Thymus (tissue), 14 donors: ENCODE measurements at places on chromosomes 12 and 14.
A peak's percentile ranks its signal among the peaks of the same experiment; 100 is the strongest.

- DNase-seq, result no peak
Observed at GRCh38 chr12:128823216-128823915, 392 bp downstream of the SLC15A4 start.

DNA sequence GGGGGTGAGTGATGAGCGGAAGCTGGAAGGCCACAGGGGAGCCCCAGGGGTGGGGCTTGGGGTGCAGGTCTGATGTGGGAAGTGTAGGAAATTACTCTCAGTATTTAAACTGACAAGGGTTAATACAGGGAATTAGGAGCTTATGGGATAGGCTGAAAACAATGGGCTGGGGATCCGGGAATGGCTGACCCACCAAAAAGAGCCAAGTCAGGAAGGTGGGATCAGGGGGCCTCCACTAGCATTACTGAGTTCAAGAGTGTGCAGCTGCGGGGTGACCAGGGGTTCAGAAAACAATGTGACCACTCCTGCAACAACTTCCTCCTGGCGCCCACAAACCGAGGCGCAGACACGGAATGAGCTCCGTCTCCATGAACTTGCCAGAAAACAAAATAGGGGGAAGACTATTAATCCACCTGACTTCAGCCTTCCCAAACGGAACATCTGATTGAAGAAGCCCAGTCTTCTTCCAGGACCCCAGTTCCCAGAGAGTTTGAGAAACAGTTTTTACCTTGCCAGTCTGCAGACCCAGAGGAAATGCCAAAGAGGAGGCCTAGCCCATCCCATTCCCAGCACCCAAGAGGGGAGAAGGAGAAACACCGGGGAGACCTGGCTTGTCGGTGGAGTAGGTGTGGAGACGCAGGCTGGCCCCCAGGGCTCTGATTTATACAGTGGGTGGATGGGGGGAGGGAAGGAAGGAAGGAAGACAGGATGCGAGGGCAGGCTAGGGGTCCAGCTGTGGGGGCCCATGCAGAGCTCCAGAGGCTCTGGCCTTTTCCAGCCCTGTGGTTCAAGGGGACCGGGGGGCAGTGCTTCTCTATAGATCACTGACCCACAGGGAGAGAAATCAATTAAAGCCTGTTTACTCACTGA is 16.5 kb upstream of the YY1 start:
- no peak for DNase-seq

DNA sequence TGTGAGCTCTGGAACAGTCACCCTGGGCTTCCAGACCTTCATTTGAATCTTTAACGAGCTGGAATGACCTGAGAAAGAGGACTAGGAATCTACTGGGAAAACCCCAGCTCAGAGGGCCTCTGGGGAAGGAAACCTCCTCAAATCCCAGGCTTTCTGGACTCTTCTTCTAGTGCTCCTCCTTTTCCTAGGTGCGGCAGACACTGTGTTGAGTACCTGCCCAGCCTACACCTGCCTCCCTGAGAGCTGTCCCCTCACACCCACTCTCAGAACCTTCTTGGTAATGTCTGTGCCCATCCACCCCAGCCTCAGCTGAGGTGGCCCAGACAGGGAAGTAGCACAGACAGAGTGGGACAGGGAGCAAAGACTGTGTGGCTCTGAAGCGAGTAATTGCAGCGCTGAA is 47.9 kb upstream of the TMEM263 start:
- no peak for DNase-seq

DNA sequence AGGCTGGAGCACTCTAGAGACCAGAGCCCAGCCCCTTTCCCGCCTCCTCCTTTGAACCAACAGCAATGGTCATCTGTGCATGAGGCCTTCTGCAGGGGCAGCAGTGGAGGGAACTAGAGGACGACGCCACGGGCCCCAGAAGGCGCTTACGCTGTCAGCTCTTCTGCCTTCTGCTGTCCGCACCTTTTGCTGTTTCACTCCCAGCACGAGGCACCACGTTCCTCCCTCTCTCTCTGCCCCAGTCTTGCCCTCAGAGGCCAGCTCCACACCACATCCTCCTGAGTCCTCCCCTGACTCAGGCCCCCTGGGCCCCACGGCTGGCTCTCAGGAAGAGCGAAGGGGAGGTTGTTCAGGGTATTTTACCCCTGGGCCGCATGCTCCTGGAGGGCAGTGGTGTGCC is 15.5 kb downstream of the MMAB start:
- DNase-seq, result no peak

GRCh38 chr12:120416490-120417216 is 21.3 kb upstream of the COX6A1 start:
- no peak for DNase-seq

- no peak for DNase-seq
Observed at GRCh38 chr12:67853204-67853603, 136.0 kb upstream of the IFNG-AS1 start.

DNA sequence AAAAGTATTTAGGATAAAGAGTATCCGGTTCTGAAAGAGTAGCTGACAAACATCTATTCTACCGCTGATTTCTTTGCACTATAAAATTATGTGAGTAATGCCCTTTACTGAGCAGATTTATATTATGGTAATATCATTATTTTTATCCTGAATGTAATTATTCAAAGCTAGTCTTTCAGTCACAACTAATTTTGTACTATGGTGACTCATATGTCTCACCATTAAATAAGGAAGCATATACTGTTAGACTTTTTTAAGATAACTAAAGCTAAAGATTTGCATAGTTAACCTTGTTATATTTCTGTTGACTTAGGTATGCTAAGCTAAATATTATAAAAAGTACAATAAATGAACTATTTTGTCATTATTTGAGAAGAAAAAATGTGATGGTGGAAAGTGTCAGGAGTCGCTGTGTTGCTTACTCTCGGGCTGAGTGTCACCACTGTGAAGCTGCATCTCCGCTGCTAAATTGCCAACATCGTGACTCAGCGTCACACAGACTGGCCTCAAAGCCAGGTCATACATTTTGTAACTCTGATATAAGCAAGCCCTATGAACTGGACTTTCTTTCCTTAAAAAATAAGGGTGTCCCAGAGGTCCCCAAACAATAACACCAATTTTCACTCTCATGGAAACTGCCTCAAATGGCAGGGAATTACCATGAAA is 69.1 kb upstream of the SSTR1 start:
- DNase-seq, result no peak

GRCh38 chr14:100294963-100295330 is 11.3 kb downstream of the SLC25A29 start:
- DNase-seq, result no peak

DNA sequence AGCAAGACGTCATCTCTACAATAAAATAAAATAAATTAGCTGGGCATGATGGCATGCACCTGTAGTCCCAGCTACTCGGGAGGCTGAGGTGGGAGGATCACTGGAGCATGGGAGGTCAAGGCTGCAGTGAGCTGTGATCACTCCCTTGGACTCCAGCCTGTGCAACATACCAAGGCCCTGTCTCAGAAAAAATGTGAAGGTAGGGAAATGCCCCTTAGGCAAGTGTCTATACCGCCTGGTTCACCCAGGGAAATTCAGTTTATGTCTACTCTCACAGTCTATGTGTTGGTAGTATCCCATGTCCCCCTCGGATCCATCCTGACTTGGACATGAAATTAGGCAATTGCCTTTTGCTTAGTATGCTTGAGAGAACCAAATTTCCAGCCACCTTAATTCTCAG is 88.4 kb upstream of the TMEM132C start:
- DNase-seq, result no peak

- DNase-seq, result no peak
Observed at GRCh38 chr12:120321382-120322202, 6.0 kb downstream of the PLA2G1B start.

GRCh38 chr12:47276621-47277309 is 197.0 kb upstream of the AMIGO2 start:
- DNase-seq, result peak; percentile 46

- no peak for DNase-seq
Observed at GRCh38 chr14:104075530-104076151, 9.9 kb upstream of the ASPG start.
